Activated CD4-positive, alpha-beta T cell treated with anti-CD3 and anti-CD28 coated beads, Interleukin-2, amount 50 U/mL, for 4 hours (primary cell): ENCODE measurements at places on chromosomes 11 and 22.
A peak's percentile ranks its signal among the peaks of the same experiment; 100 is the strongest.

DNA sequence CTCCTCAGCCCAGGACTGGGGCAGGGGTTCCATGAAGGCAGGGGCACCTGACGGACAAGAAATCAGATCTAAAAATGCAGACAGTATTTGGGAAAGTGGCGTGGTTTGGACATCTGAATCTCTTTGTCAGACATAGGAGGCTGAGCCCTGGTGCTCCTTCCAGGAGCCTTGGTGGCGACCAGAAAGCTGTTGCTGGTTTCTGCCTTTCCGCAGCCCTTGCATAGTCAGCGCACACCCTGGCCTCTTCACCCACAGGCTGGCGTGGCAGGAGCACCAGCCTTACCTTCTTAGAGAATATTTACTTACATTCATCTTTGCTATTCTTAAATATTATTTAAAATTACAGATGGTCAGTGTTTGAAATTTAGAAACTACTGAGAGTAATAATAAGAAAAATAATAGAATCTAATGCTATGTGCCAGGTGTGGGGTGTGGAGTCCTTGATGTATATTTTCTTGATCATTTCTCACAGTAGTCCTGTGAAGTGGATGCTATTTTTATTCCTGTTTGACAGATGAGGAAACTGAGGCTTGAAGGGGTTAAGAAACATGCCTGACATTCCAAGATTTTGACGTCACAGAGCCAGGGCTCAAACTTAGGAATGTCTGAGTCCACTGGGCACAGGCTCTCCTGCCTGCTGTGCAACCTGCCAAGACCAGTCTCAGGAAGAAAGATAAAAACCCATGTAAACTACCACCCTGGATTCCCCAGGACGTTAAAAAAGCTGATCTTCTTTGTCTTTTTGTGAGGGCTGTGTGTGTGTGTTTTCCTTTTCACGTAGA is 51.6 kb downstream of the TBC1D22A start:
- no peak for DNase-seq

- no peak for DNase-seq
These were observed 64.8 kb downstream of the RPUSD4 start for GRCh38 chr11:126146454-126147192.

GRCh38 chr22:19693981-19694670 is 20.2 kb upstream of the SEPTIN5 start:
- no peak for DNase-seq

- no peak for DNase-seq
These were observed 41.8 kb downstream of the DDI1 start for GRCh38 chr11:104078245-104078644.

GRCh38 chr11:48210052-48210451 is 6.6 kb upstream of the OR4B1 start:
- no peak for DNase-seq

DNA sequence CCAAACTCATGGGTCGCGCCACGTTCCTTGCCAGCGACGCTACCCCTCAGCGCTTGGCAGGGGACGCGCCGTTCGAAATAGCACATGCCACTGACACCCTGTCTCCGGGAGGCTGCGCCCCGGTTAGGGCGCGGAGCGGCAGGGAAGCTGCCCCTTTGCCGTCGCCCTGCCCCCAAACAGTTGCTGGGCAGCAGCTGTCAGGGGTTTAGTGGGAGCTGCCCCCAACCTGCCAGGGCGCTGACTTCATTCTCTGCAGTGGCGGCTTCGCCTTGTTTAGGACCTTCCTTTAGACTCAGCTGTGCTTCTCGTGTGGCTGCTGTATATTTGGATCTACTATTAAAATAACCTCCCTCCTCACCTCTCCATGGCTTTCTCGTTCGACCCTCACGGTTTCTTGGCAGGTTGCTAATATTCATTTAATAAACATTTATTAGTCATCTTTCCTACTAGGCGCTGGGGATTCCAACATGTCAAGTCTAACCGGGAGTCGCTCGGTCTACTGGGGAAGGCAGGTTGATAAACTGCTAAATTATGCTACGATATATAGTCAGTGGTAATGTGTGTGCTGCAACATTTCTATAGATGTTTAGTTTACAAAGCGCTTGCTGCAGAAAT is 782 bp downstream of the TMEM109 start:
- DNase-seq, result no peak

DNA sequence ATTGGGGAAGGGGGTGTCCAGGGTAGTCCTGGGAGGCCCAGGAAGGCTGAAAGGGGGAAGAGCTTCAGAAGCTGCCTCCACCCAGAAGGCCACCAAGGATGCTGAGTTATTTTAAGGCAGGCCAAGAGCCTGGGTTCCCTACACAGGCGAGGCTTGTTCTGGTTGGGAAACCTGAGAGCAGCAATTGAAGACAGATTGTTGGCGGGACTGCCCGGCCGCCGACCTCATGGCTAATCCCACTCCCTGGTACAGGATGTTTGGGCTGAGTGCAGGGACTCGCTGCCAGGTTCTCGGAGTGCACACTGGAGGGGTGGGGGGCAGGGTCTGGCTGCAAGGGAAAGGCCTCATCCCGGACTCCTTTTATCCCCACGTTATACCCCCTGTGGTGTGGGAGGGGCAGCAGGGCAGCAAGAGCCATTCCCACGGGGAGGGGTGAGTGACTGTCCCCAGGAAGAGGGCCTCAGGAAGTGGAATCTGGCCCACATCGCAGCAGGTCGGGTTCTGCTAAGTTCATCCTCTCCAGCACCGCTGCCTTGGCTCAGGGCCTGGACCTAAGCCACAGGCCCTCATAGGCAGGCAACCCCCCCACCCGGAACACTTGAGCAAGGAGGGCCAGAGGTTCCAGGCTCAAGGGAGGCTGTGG is 43.6 kb upstream of the PRR5 start:
- DNase-seq, result no peak

- no peak for DNase-seq
These were observed 68.0 kb upstream of the ALX4 start for GRCh38 chr11:44377914-44378321.

DNA sequence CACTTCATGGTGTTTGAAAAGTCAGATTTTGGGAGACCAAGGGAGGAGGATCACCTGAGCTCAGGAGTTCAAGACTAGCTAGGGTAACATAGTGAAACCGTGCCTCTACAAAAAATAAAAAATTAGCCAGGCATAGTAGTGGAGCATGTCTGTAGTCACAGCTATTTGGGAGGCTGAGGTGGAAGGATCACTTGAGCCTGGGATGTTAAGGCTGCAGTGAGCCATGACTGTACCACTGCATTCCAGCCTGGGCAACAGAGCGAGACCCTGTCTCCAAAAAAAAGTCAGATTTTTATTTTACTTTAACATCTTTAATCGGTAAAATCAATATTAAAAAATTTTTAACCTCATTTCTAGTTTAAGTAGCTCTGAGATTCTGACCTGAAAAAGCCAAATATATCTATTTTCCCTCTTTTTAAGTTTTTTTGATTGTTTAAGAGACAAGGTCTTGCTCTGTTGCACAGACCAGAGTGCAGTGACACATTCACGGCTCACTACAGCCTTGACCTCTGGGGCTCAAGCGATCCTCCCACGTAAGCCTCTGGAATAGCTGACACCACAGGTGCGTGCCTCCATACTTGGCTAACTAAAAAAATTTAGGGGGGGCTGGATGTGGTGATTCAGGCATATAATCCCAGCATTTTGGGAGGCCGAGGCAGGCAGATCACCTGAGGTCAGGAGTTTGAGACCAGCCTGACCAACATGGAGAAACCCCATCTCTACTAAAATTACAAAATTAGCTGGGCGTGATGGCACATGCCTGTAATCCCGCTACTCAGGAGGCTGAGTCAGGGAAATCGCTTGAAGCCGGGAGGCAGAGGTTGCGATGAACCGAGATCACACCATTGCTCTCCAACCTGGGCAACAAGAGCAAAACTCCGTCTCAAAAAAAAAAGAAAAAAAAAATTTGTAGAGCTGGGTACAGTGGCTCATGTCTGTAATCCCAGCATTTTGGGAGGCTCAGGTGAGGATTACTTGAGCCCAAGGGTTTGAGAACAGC is 48.4 kb downstream of the SFI1 start:
- DNase-seq, result no peak

DNA sequence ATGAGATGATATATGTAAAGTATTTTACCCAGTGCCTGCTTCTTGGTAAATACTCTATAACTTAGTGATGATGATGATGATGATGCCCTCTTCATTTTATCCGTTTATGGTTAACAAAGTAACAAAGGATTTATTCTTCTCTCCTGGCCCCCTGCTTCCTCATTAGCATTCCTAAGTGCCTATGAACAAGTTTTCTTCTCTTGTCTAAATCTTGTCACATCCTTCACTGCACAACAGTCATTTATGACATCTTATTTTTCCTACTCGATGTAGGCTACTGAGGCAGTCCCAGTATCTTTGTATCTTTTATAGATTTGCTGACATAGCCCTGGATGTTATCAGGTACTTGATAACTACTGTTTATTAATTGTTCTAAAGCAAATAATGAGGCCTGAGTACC is 754.4 kb upstream of the ARHGAP42 start:
- DNase-seq, result no peak

DNA sequence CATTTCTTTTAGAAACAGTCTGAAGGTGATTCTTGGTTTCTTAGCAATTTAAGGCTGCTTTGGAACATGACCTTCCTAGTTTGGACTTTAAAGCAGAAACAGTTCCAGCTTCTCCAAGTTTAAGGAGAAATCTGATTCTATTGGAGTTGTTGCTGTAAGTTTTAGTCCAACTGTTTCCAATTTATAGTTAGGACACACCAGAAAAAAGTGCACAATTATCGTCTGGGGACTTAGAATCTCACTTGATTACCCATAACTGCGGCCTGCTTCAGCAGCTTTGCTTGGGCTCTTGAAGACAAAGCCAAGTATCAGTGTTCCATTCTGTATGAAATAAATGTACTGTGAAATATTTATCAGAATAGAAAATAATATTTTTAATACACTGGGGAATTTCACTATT is 246.6 kb downstream of the TMEM135 start:
- DNase-seq, result no peak

GRCh38 chr11:95924414-95924760 is 480 bp upstream of the MTMR2 start:
- no peak for DNase-seq

DNA sequence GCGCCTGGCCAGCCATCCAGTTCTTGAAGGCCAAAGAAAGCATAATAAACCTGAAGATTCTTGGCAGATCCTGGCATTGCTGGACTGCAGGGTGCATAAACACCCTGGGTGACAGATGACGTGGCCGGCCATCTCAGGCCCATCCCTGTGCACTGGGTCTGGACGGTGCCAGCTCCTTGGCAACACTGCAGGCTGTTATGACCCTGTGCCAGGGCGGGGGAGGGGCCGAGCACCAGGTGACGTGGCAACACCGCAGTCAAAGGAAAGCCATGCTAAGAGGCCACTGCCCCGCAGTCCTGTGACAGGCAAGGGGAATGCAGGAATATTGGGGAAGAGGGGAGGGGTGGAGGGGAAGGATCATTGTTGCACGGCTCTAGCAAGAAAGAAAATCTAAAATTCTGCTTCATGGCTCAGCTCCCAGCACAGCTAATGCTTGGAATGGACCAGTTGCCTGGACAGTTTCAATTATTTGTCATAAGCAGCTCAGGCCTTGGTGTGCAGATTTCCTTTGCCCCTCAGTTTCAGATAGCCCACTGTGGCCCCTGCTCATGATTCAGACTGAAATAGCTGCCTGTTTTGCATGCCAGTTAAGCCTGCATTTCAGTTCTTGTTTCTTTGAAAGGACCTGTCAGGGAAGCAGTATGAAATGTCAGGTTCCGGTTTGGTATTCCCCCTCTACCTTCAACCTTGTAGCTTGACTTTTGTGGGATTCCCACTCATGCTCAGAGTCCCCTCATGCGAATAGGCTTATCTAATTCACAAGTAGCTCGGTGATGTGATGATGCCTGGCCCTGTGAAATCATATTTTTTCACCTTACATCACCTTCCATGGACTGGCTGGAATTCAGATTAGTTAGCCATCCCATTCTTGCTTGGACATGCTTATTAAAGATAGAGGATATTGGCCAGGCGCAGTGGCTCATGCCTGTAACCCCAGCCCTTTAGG is 29.7 kb upstream of the DDX6 start:
- no peak for DNase-seq

DNA sequence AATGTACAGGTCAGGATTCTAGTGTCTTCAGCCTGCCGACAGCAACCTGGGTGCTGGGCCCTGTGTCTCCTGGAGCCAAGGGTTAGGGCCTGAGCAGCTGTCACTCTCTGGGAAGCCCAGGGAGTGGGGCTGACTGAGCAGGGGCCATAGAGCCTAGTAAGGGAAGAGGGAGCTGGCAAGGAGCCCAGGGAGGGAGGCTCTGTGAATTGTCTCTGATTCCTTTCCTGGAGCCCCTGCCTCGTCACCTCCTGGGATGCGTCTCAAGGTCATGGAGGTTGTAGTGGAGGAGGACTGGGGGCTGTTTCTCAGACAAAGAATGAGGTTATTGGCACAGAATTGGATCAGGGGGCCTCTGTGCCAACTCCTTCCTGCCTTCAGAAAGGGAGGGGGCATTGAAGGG is 11.8 kb downstream of the SOX10 start:
- DNase-seq, result no peak

GRCh38 chr22:43978558-43978957 is 23.3 kb downstream of the SAMM50 start:
- DNase-seq, result no peak

- DNase-seq, result peak; percentile 39
These were observed 705 bp upstream of the CAPN1 start for GRCh38 chr11:65180877-65181568.

- no peak for DNase-seq
These were observed 462.9 kb downstream of the TBC1D22A start for GRCh38 chr22:47225080-47225930.

- no peak for DNase-seq
These were observed 10.3 kb upstream of the WNT7B start for GRCh38 chr22:45987136-45987861.

- no peak for DNase-seq
These were observed 427.0 kb upstream of the DDI1 start for GRCh38 chr11:103609117-103610066.

- DNase-seq, result no peak
These were observed 26.0 kb downstream of the IL10RA start for GRCh38 chr11:118012083-118012669.

DNA sequence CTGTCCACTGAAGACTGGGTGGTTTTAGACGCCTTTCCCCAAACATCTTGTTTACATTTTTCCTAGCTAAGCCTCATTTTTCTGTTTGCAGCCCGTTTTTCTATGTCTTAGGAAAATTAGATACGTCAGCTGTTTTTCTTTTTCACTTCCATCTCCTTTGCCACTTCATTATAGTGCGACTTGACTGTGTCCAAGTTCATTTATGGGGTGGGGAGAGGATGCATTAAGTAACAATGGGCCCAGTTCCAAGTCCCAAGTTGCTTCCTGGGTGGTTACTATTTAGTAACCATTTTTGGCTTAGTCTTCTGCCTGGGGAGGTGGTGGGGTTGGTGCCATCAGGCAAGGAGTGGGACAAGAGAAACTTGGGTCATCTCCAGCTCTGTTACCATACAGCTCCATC is 83.0 kb downstream of the TRAF6 start:
- no peak for DNase-seq
